ENCODE measurements at places on chromosomes 5 and 9.

DNA sequence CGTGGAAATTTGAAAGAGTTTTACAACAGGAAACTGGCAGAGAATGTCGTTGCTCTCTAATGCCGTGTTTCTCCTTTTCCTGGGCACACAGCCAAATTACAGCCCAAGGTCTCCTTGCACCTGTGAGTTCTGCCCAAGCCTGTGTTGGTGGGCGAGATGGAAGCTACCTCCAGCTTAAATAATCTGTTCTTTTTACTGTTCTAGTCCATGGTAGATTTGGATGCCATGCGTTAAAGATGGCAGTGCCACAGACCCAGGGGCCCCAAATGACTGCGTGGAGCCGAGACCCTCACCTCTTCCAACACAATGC is 92.6 kb upstream of the IRX4 start:
- no peak for DNase-seq

GRCh38 chr9:88387552-88388202 is 567 bp upstream of the SPIN1 start:
- peak; percentile 5 for DNase-seq

GRCh38 chr5:169580964-169581363 is 2.6 kb upstream of the SPDL1 start:
- DNase-seq, result no peak

- no peak for DNase-seq
Observed at GRCh38 chr5:52870448-52870847, 82.7 kb downstream of the ITGA1 start.

GRCh38 chr5:109003928-109004327 is 256.2 kb downstream of the FER start:
- DNase-seq, result no peak

DNA sequence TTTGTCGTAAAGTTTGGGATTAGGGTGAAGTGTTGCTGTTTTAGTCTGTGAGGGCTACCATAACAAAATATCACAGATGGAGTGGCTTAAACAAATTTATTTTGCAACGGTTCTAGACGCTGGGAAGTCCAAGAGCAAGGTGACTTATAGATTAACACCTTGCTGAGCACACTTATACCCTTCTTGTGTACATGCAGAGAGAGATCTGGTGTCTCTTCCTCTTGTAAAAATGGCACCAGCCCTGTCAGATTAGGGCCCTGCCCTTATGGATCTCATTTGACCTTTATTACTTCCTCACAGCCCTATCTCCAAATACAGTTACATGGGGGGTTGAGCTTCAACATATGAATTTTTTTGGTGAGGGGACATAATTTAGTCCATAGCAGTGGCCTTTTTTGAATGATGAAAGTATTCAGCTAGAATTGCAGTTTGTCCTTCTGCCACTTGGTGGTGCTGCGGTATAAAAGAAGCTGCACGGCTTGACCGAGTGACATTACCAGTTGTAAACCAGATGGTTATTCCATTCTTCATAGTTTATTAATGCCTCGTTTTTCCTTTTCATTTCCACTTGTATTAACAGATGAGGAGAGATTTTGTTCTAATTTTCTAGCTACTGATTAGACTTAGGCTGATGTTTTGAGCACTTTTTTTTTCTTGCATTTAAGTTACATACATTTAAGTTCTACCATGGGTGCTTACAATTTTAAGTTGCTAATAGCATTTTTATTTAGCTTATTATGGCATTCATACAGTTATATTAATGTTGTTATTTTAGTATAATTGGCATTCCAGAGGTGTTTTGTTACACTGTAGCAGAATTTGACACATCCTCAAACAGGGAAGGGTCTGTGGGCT is 19.4 kb downstream of the DCP2 start:
- DNase-seq, result peak; percentile 30

DNA sequence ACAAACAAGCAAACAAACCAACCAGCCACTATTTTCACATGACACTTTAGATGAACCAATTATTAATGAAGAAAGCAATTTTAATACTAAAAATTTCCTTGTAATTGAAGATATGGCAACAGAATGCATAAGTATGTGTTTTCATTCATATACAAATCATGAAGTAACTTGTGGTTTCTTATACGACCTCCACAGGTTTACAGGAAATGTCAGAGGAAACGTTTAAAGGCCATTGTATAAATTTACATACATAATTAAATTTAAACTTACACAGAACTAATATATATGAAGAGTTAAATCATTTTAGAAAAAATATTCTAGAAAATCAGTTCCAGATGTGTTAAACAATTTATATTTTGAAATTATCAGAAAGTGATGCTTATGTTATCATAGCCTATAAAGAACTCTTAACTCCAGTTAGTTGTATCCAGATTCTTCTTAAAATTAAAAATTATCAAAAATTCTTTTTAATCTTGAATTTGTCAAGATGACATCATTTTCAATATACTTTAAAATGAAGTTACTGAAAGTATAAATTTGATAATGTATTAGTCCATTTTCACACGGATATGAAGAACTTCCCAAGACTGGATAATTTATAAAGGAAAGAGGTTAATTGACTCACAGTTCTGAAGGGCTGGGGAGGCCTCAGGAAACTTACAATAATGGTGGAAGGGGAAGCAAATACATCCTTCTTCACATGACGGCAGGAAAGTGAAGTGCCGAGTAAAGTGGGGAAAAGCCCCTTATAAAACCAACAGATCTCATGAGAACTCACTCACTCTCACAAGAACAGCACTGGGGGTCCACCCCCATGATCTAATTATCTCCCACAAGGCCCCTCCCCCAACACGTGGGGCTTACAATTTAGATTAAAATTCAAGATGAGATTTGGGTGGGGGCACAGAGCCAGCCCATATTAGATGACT is 192.0 kb downstream of the PIK3R1 start:
- no peak for DNase-seq

DNA sequence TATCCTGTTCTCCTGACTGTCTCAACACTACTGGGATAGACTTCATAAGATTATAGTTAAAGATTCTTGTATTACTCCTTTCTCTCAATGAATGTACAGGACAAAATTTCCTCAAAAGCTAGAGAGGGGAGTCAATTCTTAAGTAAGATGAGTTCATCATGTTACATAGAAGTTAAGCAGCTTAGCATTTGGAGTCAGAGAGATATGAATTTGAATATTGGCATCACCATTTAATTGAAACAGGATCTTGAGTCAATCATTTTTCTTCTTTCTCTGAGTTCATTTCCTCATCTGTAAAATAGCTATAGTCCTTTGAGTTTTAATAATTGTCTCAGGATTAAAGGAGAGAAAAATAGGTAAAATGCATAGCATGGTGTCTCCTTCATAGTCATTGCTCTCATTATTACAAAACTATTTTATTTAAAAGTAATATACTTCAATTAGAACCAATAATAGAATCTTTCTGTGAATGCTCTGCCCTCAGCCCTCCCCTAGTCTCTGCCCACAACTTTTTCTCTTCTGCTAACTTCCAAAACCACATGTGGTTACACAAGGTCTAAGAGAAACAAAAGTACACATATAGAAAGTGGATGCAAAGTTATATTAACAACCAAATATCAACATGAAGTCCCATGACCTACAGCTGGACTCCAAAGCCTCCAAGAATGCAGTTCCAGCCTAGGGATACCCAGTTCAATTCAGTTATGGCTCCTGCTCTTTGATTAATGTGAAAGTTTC is 265.6 kb downstream of the TLE1 start:
- no peak for DNase-seq

DNA sequence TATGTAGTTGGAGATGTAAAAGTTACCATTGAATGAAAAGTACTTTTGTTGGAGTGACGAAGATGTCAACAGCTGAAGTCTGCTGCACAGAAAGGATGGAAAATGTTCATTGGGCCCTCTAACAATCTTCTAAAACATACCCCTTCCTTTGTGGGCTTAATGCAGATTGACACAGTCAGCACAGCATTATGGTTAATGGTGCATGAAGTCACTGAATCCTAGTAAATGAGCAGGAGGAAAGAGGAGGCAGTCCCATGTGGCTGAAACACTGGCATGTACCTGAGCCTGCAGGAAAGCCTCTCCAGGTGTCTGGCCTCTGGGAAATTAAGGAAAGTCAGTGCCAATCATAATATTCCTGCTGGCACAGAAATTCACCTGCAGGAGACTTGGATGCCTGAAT is 153.8 kb downstream of the ARL15 start:
- DNase-seq, result no peak

- peak; percentile 16 for DNase-seq
Observed at GRCh38 chr9:21852754-21853153, 50.3 kb downstream of the MTAP start.
